ENCODE measurements at places on chromosomes 2 and 18. TPM values are rescaled to one million over a fixed set of nuclear protein-coding genes. Genes with fewer than 3 reads are reported as not detected.
A peak's percentile ranks its signal among the peaks of the same experiment; 100 is the strongest.

CCDC150 gene
- total RNA-seq = 1.5 TPM

GRCh38 chr2:42045848-42046748, 1.7 kb upstream of the PKDCC start:
- no peak for DNase-seq

CCDC102B gene
- total RNA-seq = 29.4 TPM

GRCh38 chr2:42659609-42660008, 91.2 kb downstream of the MTA3 start:
- no peak for DNase-seq

GRCh38 chr2:42799881-42800280, 7.5 kb upstream of the HAAO start:
- DNase-seq = no peak

- DNase-seq = no peak
Observed at GRCh38 chr2:10372862-10373240, 70.1 kb downstream of the HPCAL1 start.

DNA sequence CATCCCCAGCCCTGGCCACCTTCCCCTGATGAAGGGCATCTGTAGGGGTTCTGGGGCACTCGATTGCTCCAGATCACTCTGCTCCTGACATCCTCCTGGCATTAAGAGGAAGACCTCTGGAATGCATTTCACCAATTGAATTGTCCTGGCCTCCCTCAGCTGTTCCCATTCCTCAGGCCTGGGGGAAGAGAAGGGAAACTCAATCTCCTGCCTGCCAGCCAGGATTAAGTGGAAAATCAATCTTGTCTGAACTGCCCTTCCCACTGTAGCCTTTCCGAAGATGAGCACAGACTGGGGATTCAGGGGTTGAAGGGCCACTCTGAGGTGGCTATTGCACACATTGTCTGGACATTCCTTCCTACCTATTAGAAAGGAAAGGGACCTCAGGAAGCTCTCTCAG, 99.8 kb downstream of the ALK start:
- no peak for DNase-seq

UGT1A8 gene
- total RNA-seq = not detected

DNA sequence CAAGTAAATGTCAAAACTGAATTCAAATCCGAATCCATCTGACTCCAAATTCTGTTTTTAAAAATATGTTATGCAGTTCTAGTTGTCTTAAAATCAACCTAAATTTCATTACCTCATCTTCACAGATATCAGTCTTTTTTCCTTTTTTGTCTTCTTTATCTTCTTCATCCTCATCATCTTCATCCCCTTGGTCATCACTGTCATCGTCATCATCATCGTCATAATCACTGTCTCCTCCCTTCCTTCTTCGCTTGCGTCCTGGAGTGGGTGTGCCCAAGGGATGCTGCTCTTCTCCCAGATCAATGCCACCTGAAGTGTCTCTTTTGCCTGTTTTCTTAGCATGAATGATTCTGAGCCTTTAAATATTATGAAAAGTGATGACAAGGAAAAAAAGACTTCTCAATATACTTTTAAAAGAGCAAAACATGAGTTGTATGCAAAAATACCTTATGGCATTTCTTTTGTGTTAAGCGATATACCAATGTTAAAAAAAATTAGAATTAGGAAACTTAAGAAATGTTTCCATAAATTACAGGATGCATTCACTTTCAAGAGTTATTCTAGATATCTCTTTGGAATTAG, 96.0 kb upstream of the WDSUB1 start:
- DNase-seq = no peak

SLC14A1 gene
- 21.8 TPM for total RNA-seq

GRCh38 chr2:168030862-168031624, 216.4 kb downstream of the STK39 start:
- no peak for DNase-seq

DNA sequence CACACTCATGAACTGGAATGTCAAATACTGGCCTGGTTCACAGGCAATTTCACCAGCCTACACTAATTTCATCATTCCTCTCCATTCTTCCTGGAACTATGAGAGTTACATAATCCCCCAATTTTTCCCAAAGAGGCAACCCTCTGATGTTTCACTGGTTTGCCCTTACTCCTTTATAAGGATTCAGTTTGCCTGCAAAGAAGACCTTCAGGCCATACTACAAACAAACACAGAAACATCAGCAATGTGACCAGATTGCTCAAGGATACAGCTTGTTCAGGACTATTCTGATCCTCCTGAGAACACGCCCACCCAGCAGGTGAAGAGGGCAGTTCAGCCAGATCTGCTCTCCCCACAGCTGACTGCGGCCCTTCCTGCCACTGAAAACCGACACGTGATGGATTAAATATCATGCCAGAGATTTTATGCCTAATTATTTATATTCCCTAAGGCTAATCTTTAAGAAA, 215.5 kb downstream of the ETAA1 start:
- no peak for DNase-seq

GRCh38 chr2:162974771-162975170, 136.2 kb upstream of the KCNH7 start:
- DNase-seq = no peak

HOXD9 gene
- total RNA-seq = 0.86 TPM

DNA sequence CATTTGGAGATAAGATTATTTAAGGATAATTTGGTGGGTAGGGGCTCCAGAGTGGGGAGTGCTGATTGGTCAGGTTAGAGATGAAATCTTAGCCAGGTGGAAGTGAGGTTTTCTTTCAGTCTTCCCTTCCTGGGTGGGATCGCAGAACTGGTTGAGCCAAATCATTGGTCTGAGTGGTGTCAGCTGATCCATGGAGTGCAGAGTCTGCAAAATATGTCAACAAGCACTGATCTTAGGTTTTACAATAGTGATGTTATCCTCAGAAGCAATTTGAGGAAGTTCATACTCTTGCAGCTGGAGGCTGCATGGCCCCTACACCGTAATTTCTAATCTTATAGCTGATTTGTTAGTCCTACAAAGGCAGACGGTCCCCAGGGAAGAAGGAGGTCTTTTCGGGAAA, 1483.4 kb upstream of the ZEB2 start:
- DNase-seq = no peak

DNA sequence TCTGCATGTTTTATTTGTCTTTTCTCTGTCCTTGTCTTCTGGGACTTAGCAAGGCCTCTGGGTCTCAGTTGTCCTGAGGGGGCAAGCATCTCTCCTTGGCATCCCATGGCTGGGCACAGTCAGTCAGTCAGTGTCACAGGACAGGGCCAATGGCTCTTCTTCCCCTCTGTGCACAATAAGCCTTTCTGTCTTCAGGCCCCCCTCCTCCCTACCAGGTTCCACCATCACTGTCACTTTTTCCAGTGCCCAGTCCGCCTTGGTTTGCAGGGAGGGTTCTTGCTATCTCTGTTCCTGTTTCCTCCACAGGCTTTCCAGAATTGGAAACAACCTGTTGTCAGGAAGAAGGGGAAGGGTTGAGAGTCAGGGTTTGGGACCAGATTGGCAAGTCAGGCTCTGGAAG, 1.7 kb upstream of the VAMP5 start:
- DNase-seq = no peak

GRCh38 chr18:48265328-48265727, 143.9 kb downstream of the ZBTB7C start:
- DNase-seq = no peak

TOGARAM2 gene
- total RNA-seq = 15.4 TPM

DNA sequence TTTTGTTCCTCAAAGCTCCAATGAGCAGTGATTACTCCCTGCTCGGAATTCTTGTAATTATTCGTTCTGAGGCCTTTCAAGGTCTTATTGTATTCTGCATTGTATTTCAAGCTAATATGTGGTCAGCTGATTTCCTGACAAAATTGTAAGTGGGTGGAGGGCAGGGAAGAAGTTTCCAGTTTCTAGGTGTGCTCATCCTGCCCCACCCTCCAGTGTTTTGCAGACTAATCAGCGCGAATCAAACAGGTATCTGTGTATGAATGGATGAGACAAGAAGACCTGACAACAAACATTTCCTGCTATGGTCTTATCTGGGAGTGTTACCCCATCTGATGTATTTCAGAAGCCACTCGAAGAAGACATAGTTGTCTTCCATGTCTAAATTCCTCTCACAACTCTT, 35.3 kb downstream of the MYCN start:
- no peak for DNase-seq

LRRC30 gene
- not detected for total RNA-seq

DNA sequence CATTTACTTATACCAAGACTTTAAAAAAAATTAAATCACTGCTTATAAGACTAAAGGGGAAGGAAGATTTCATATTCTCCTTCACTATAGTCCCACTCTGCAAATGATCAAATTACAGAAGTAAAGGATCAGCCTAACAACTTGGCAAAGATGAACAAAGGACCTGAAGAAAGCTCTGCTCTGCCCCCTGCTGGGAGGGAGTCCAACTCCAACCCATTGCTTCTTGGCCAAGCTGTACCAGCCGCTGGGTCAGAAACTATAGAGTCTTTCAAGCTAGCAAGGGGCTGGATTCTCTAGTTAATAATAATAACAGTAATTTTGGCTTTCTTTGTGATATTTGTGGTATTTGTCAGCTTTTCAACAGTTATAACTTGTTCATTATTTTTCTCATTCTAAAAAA, 927.0 kb upstream of the CRIM1 start:
- DNase-seq = peak; percentile 42

ANKRD39 gene
- 9.4 TPM for total RNA-seq

DNA sequence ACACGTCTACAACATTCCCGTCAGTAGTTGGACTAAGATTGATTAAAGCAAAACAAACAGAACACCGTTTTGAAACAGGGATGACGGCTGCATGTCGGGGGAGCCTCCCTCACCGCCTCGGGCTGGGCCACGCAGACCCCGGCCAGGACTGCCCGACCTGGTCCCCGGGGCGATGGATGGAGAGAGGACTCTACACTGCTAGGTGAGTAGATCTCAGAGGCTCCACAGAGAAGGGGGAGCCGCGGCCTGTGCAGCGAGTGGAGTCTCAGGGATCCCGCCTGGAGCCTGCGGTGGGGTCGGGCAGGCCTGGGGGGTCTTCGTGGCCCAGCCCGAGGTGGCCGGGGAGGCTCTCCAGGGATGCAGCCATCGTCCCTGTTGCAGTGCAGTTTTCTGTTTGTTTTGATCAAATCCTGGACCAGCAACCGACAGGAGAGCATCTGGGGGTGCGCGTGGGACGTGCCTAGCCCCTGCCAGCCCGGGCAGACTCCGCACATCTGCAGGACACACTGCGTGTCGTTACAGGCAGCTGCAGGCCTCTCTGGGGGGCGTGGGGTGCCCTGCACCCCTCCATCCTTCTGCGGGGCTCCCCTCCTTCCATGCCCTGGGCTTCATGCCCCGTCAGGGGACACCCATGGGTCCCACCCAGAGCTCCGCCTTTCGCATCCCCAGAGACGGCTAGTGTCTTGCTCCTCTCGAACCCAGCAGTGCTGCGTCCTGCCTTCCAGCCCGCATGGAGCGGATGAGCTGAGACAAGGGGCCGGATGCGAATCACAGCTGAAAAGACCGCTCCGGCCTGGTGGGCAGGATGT, 143.6 kb downstream of the RTP5 start:
- DNase-seq = no peak

GRCh38 chr2:217386041-217386440, 526.2 kb upstream of the TNP1 start:
- DNase-seq = no peak

DNA sequence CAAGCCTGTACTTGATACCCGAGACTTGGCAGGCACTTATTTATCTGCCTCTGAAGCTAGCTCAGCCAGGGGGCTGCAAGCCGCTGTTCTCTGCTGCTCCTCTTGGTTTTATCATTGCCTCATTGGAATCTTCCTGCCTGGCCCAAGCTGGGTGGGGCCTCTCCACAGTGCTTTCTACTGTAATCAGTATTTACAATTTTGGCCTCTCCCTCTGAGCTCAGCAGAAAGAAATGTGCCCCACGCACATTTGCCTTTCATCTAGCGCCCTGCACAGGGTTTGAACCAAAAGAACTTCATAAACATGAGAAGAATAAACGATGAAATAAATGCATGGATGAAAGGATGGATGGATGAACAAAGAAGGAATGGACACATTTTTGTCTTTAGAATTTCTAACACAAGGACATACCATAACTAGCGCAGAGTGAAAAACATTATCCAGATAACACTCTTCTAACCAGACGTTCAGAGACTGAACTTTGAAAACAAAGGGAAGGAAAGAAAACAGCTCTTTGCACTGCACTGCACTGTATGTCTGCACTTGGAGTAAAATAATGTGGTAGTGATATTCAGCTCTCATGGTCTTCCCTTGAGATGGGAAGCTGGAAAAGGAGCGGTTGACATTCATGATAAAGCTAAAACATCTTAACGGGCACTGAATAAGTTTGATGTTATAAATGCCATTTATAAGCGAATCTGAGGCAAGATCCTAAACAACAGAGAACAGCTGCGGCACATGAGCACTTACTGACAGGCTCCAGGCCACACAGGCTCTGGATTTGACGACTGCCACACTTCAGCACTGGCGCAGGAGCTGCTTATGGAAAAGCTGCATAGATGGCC, 86.8 kb upstream of the SP3 start:
- DNase-seq = no peak

DNA sequence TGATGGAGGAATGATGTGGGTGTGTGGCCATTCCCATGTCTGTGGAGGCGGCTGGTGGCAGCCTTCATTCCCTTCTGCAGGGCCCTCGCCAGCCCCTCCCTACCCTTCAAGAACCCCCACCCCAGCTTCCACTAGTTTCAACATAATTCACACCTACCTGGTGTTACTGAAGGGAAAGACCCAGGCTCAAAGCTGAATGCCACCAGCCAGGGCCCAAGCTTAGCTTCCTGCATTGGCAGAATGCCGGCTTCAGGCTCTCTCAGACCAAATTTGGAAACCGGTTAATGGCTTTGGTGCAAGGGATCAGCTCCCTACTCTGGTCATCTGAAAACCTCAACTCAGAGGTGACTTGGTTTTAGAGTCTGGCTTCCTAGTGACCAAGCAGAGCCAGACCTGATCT, 16.9 kb downstream of the GAREM2 start:
- DNase-seq = no peak

CDCA7 gene
- 0.89 TPM for total RNA-seq

GRCh38 chr2:167134381-167135072, 246.2 kb downstream of the XIRP2 start:
- no peak for DNase-seq

ZSWIM2 gene
- total RNA-seq = not detected

NT5DC4 gene
- total RNA-seq = 0.53 TPM

DNA sequence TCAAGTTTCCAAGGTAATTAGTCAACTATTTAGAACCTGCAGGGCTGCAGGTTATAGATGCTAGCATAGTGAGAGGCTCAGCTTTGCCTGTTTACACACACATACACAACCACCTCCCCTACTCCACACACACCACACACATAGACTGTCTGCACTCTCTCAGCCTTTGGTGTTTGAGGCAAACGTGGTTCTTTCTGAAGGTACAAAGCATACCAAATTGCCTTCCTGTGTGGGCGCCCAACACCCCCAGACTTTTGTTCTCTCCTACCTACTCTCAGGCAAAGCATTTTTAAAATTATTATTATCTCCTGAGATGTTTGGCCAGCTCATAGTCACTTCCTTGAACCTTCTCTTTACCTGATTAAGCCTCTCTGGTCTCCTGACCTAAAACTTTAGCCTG, 44.9 kb downstream of the MYO3B start:
- DNase-seq = no peak

EGR4 gene
- not detected for total RNA-seq

- DNase-seq = peak; percentile 81
Observed at GRCh38 chr2:217434180-217434975, 568.4 kb downstream of the TNS1 start.
